Stimulated activated CD8-positive, alpha-beta memory T cell treated with anti-CD3 and anti-CD28 coated beads, Interleukin-2, amount 100 ng/mL, for 1 hour (primary cell): ENCODE measurements at places on chromosomes 3 and 15.

- DNase-seq = no peak
Measured at GRCh38 chr3:12679468-12679867, 15.6 kb upstream of the RAF1 start.

- no peak for DNase-seq
Measured at GRCh38 chr3:179398574-179399231, 51.2 kb downstream of the MFN1 start.

- DNase-seq = no peak
Measured at GRCh38 chr3:122305818-122306621, 19.0 kb upstream of the CSTA start.

GRCh38 chr3:8888301-8888915, 74.9 kb downstream of the RAD18 start:
- DNase-seq = no peak

DNA sequence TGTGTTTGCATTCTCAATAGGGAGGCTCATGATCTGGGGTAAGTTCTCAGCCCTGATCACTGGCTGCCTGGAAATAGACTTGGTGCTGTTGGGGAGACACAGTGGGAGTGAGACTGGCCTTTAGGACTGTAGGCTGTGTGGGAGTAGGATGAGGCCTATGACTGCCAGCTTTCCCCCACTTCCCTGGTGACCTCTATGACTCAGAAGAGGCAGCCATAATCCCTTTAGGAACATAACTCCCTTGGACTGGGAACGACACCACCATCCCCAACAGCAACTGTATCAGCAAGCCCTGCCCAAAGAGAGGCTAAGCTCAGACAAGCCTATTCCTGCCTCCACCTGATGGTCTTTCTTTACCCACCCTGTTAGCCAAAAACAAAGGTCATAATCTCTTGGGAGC, 91.3 kb downstream of the SUCNR1 start:
- no peak for DNase-seq

- no peak for DNase-seq
Measured at GRCh38 chr15:93428807-93429351, 339.9 kb upstream of the RGMA start.

DNA sequence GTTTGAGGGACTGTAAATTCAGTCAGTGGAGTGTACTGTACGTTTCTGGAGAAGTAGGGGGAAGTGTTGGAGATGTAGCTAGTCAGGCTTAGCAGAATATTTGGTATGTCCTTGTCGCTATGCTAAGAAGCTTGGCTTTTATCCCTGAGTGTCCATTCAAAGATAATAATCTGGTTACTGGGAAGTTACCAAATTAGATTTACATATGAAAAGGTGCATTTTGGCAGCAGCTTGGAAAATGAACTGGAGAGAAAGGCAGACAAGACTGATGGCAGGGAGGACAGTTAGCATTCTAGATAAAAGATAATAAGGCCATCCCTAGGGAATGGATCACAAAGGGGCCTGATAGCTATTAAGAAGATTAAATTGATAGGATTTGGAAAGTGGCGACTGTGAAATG, 58.7 kb downstream of the P2RY1 start:
- no peak for DNase-seq

GRCh38 chr3:148845756-148846395, 18.3 kb downstream of the CPB1 start:
- no peak for DNase-seq

DNA sequence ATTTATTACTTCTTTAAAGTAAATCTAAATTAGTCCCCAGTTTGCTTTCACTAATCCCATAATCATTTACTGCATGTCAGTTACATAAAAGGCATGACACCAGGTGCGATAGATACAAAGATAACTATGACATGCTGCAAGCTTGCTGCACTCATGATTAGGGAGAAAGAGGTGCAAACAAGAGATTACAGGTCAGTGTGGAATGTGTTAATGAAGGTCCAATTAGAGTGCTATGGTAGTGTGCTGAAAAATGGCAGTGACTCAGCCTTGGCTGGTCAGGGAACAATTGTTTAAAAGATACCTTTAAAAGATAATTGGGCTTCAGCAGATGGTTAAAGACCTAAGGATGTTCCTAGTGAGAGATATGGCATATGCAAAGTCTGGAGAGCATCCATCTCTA, 352.6 kb upstream of the TGFBR2 start:
- DNase-seq = no peak

GRCh38 chr15:52563501-52564060, 5.2 kb downstream of the ARPP19 start:
- no peak for DNase-seq

GRCh38 chr15:55248895-55249294, 40.7 kb downstream of the RAB27A start:
- no peak for DNase-seq

DNA sequence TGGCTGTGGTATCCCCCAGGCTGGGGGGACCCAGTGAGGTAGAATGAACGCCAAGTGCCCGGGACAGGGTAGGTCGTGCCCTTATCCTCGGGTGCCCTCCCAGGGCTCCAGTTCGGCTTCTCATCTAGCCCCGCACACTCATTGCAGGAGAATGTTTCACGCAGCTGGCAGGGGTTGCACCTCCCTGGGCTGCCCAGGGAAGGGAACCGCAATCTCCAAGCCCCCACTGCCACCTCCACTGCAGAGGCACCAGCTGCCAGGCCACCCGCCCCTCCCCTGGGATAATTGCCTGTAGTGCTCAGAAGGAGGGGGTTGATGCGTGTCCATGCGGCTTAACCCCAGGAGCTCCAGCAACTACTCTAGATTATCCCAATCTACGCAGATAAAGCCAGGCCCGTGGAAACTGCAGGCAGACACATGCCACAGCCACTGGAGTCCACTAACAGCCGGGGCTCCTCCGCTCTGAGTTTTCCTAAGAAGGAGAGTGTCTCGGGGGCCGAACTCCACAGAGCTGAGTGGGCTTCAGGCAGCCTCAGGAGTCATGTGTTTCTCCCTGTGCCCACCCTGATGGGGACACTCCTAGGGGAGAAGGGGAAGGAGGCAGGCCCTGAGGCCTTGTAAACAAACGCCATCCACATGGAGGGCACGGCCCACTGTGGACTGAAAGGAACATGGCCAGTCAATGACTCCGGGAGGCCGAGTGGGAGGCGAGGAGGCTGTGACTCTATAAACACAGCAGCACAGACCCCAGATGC, 137.2 kb upstream of the IQSEC1 start:
- DNase-seq = no peak

DNA sequence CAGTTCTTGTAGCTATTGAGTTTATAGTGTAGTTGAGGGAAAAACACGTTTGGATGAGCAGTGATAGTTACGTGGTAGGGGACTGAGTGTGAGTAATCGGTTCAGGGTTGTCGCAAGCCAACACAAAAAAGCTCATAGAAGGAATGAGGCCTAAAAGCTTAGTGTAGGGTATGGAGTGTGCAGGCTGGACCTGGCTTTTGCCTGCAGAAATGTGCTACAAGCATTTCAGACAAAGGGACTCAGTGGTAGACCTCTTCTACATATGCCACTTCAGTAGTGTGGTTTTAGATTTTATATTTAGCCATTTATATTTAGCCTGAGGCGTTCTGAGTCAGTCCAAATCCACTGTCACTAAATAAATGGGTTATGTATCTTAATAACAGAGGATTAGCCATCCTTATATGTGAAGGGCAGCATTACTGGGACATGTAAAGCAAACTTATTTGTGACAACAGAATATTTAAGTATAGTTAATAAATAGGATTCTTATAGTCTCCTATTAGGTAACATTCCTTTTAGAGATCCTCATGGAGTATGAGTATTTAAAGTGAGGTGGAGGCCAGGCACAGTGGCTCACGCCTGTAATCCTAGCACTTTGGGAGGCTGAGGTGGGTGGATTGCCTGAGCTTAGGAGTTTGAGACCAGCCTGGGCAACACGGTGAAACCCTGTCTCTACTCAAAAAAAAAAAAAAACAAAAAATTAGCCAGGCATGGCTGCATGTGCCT, 21.8 kb downstream of the ATP2C1 start:
- DNase-seq = no peak

GRCh38 chr3:17355591-17355990, 386.8 kb downstream of the TBC1D5 start:
- DNase-seq = no peak

DNA sequence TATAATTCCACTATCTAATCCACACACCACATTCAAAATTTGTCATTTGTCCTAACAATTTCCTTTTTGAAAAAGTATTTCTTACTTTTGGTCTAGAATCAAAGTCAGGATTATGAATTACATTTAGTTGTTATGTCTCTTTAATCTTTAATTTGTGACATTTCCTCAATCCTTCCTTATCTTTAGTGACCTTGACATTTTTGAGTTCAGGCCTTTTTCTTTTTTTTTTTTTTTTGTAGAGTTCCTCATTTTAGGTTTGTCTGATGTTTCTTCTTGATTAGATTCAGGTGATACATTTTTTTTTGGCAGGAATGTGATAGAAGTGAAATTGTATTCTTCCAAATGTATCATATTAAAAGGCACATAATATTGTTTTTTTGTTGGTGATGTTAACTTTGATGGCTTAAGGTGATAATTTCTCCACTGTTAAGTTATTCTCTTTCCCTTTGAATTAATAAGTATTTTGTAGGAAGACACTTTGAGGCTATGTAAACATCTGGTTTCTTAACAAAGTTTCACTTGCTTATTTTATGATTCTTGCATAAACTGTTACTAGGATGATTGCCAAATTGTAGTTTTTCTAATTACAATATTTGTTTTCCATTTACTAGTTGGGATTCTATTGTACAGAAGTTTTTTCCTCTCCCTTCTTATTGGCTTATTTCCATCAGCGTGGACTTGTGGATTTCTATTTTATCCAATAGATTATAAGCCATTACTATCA, 16.3 kb downstream of the SLC35G2 start:
- DNase-seq = no peak

DNA sequence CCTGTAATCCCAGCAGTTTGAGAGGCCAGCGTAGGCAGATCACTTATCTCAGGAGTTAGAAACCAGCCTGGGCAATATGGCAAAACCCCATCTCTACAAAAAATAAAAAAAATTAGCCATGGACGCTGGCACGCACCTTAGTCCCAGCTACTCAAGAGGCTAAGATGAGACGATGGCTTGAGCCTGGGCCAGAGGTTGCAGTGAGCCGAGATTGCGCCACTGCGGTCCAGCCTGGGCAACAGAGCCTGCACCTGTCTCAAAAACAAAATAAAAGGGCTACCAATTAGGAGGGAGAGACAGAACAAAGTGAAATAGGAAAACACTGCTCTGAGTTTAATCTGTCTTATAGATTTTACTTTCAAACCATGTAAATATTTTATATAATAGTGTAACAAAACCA, 33.8 kb downstream of the MSL2 start:
- DNase-seq = no peak

DNA sequence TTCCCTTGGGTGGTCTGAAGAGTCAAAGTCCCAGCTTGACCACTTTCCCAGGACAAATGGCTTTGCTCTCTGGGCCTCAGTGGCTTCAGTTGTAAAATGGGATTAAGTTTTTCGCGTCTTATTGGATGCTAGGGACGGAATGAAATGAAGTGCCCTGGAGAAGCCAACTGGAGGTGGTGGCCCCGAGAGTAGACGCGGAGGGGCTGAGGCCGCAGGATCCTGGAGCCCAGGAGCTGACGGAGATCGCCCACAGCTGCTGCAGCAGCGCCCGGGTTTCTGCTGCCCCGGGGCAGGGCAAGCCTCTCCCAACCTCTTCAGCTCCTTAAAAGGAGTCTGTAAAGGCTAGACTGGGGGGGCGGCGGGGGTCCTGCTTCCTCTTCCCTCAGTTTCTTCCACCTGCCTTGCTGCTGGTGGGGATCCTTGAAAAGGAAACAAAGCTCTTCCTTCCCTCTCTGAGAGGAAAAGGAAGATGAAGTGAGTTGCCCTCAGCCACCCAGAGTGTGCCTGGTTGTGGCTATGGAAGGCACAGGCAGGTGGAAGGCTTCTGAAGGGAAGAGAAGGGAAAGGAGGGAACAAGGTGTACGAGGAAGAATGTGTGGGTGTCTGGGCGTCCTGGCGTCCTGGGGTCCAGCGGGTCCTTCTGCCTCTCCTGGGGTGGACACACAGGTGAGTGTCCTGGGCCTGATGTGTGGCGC, 967 bp upstream of the BNC1 start:
- DNase-seq = no peak

DNA sequence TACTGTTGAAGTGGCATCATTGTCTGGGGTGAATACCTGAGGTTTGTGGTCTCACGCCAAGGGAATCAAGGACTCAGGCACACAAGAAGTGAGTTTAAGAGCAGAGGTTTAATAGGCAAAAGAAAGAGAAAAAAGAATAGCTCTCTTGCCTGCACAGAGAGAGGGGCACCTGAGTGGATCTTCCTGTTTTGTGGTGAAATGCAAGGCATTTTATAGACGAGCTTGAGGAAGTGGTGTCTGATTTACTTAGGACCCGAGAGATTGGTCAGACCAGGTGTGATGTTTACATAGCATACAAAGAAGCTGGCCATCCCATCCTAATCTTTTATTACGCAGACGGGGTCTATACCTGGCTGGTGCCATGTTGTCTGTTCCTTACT, 13.2 kb downstream of the CCR5 start:
- DNase-seq = no peak
